Left lung (tissue), 14 donors: ENCODE measurements at places on chromosomes 16 and 17. TPM values are rescaled to one million over a fixed set of nuclear protein-coding genes. Genes with fewer than 3 reads are reported as not detected.

Gene C1QBP
- 66.3 TPM for total RNA-seq

Gene KRT12
- not detected for total RNA-seq

Gene ADAD2
- 0.09 TPM for total RNA-seq

Gene DHRS7B
- 29.1 TPM for total RNA-seq

Gene ATP2A1
- 0.38 TPM for total RNA-seq

Gene PRSS27
- total RNA-seq, result 0.45 TPM

Gene SOST
- not detected for total RNA-seq

Gene SMIM36
- not detected for total RNA-seq

Gene ASB16
- total RNA-seq, result not detected

Gene ACSM3
- total RNA-seq, result 16.6 TPM

Gene ODAD4
- 0.73 TPM for total RNA-seq

Gene SEZ6L2
- total RNA-seq, result 7.7 TPM

Gene PLEKHG4
- 24.9 TPM for total RNA-seq

Gene WNT3
- 1.7 TPM for total RNA-seq

Gene TNS4
- 1.6 TPM for total RNA-seq

Gene METTL23
- total RNA-seq, result 30.6 TPM

Gene GNG13
- total RNA-seq, result not detected

Gene MYH11
- 94.8 TPM for total RNA-seq

Gene EPOP
- total RNA-seq, result 2.1 TPM

Gene PGP
- 24.4 TPM for total RNA-seq

Gene CCL8
- 0.96 TPM for total RNA-seq

Gene PRAC1
- total RNA-seq, result not detected

Gene ARHGDIA
- 339 TPM for total RNA-seq

Gene ARL5C
- total RNA-seq, result not detected

Gene KCNH6
- total RNA-seq, result 0.41 TPM

Gene PLXDC1
- 11.9 TPM for total RNA-seq

Gene CBX2
- total RNA-seq, result 2.6 TPM

Gene C17orf67
- total RNA-seq, result 3.1 TPM

Gene SLC22A31
- total RNA-seq, result 283 TPM

Gene PYDC1
- not detected for total RNA-seq

Gene FAM20A
- total RNA-seq, result 85.9 TPM

Gene LLGL2
- total RNA-seq, result 161 TPM

Gene YBX2
- total RNA-seq, result 0.37 TPM

Gene MPV17L
- total RNA-seq, result 1.5 TPM

Gene TEDC2
- total RNA-seq, result 6.5 TPM

Gene ANKFN1
- 0.52 TPM for total RNA-seq

Gene SYCE1L
- total RNA-seq, result 4.0 TPM

Gene ASPA
- total RNA-seq, result 6.5 TPM

Gene CALCOCO2
- total RNA-seq, result 128 TPM

Gene SCIMP
- 8.8 TPM for total RNA-seq

Gene OTOP3
- not detected for total RNA-seq
